ENCODE measurements at places on chromosomes 2 and 18.

- no peak for DNase-seq
Observed at GRCh38 chr2:26086155-26086637, 52.3 kb downstream of the RAB10 start.

DNA sequence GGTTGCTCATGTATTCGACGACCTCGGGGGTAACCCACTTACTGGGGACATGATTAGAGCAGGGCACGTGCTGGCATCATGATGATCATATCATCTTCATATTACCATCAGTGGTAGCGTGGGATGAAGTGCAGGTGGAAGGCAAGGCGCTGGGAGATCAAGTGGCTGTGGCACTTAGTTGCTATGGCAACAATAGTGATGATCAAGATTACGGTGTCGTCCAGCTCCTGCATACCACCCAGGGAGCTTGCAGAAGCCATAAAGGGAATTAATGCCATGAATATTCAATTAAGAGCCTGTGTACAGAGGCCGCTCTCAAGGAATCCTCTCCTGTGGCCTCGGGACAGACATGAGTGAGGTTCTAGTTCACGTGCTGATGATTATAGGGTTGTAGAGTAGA is 237.2 kb upstream of the COPS8 start:
- DNase-seq = no peak

GRCh38 chr2:218873359-218874194 is 7.1 kb upstream of the WNT10A start:
- DNase-seq = no peak

DNA sequence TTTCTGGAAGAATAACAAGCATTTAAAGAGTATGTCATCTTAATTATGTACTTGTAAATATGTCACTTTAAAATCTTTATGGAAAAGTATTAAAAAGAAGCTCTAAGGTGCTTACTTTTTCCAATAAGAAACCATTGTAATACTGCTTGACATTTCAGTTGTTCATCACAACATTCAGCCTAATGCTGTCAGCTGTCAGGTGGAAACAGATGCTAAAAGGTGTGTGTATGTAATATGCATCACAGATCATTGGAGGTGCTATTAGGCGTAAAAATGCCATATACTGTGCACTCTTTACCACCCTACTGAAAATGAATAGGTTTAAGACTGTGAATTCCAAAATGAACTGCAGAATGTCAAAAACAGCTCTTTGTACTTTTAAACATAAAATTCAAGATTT is 40.3 kb downstream of the METTL8 start:
- no peak for DNase-seq

- no peak for DNase-seq
Observed at GRCh38 chr18:12460874-12461273, 53.1 kb downstream of the PRELID3A start.

DNA sequence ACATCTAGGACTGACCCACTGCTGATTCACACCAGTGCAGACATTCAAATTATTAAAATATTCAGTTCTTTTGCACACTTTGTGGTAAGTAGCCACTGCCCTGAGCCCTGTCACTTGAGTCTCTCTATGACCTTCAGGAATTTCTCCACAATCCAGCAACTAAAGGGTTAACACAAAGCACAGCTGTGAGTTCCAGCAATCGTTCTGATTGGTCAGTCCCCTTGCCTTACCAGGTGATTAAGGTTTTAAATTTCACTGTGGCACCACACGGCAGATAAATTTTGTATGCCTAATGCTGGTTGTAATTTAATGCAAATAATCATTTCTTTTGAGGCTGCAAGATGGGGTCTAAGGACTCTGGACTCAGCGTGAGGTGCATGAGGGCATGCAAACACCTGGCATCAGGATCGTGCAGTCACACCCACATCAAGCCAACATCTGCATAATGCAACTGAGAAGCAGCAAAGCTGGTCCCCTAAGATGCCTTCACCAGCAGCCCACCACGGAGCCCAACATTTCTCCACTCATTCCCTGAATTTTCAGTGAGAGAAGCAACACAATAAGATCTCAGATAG is 36.6 kb downstream of the SLC14A1 start:
- DNase-seq = no peak

DNA sequence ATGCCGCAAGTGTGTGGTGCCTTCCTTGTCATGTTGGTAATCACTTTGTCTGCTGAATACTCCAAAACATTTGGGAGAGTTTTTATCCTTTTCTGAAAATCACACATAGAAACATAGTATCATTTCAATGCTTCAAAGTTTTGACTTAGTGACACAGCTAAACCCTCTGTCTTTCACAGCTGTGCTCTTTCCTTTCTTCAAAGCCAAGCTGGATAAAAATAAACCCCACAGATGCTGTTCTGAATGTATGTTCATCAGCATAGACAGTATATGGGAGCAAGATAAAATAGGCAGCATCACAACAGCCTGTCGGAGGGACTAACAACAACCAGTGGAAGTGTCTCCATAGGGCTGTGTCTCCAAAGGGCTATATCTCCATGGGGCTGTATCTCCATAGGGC is 331.3 kb upstream of the DCC start:
- DNase-seq = no peak

DNA sequence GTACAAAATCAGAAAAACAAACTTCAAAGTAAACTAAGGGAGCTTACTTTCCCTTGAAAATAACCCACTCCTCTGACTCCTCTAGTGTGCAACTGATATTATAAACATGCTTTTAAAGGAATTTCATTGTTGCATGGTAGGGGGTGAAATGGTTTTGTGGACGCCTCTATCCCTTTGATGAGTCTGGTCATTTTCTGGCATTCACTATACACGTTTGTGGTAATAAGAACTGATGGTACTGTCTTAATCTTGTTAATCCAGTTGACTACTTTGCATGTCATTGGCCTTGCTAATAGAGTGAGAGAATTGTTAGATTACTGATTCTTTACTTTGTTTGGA is 2.8 kb downstream of the INSIG2 start:
- DNase-seq = no peak

DNA sequence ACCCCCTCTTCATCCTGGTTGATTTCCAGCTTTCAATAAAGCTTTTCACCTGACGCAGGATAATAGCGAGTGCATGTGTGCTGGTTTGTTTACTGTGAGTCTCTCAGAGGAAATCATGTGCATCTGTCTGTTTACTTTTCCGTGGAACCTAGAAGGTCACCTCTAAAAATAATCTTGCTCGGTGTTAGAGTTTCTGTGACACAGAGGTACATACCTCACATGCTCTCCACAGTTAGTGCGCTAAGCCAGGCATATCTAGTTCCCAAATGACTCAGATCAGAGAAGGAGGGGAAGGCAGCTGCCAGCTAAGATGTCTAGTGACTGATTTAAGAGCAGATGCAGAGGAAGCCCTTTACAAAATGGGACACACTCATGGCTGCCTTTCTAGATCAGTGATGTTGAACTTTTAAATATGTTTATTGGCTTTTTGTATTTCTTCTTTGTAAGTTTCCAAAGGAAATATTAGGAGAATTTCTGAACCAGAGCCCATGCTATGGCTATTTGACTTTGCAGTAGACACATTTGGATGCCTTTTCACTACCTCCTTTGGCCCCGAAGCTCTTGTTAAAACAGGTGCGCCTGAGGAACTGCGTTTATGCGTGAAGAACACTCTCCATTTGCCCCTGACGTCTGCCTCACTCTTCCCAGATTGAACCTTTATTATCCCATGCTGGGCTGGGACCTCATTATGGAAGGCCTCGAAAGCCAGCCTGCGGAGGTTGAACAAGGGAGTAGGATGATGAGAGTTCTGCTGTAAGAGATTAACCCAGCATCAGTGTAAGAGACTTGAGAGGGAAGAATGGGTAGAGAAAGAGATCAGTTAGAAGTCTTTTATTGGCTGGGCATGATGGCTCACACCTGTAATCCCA is 145.6 kb downstream of the FAM161A start:
- no peak for DNase-seq

DNA sequence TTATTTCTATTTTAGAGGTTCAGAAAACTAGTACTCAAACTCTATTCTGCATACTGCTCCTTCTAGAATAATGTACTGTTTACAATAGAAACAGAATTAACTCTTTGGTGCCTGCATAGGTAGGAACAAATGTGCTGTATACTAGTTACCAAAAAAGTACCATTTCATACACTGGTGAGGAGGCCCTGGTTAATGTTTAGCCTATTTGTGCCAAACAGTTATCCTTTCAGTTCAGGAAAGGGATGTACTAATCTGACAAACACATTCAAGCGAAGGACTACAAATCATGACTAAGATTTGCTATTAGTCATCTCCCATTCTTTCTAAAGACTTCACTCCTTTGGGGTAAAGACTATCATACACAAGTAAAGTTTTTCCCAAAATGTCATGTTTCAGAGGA is 47.4 kb downstream of the EXOC6B start:
- DNase-seq = no peak

DNA sequence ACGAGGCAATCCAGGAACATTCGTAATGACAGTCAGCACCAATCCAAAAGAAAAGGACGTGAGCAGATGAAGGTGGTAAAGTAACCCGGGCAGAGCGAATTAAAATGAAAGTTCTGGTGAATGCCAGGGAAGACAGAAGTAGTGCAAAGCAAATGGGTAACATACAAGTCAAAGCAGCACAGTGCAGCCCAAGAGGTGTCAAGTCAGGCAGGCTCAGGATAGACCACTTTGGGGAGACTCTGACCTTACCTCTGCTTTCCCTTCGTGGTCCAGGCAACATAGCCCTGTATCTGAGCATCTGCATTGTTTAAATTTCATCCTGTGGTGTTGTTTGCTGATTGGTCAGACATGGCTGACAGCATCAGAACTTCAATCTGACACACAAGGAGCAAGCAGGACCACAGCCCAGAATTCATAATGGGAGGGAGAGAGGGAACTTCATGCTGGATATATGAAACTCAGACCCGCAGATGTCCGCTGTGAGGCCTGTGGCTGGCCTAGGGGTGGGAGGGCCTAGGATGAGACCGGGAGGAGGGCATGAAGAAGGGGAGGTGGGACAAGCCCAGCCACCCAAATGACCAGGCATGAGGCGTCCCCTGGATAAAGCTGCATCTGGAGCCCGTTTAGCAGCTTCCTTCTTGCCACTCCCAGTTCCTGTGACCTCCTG is 285.7 kb downstream of the TCF4 start:
- DNase-seq = no peak

DNA sequence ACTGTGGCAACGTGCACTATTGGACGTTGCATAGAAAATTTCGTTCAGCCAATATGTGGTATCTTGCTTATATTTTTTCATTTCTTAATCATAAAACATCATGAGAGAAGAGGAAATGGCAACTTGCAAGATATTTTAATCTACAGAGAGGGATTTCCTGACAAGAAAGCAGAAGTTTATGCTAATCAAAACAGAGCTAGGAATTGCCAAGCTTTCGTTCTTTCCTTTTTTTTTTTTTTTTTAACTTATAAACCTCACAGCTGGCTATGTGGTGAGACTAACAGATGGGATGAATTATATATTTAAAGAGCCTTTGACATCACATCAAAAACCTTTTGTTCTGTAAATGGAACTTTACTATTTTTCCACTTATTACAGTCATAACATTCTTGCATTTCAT is 1136.9 kb upstream of the TMEFF2 start:
- no peak for DNase-seq

- DNase-seq = no peak
Observed at GRCh38 chr2:141271346-141271745, 859.5 kb downstream of the LRP1B start.

DNA sequence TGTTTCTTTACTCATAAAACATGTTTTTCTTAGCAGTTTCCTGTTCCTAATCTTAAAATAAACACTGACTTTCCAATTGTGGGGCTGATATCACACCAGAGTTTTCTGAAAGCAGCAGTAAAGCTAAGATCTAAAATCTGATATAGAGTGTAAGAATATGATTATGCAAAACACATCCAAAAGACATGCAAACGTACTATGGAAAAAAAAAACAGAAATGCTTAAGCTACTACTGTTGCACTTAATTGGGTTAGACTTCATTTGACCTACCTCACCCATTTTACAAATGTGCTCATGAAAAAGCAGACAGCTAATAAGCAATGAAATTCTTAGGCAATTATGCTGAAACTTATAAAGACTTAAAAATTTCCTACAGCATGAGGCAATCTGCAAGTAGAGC is 10.5 kb downstream of the CYTIP start:
- DNase-seq = no peak

DNA sequence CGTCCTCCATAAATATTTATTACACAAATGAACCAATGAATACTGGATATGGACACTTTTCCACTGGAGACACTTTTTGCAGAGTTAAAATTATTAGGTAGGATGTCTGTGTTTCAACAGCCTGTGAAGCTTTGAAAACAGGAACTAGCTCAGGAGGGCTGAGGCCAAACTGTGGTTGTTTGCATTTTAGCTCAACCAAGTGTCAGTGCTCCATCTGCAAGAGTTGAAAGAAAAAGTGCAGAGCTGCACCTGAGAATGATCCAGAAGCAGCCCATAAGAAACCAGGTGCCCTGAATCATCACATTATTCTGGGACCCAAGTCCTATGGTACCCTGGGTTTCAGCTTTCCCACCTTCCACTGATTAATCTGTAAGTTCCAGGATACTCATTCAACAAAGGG is 180.4 kb downstream of the TRIB2 start:
- DNase-seq = no peak

GRCh38 chr18:77016936-77017335 is 115.6 kb downstream of the MBP start:
- DNase-seq = no peak

- DNase-seq = no peak
Observed at GRCh38 chr2:179524809-179525339, 260.2 kb upstream of the SESTD1 start.

DNA sequence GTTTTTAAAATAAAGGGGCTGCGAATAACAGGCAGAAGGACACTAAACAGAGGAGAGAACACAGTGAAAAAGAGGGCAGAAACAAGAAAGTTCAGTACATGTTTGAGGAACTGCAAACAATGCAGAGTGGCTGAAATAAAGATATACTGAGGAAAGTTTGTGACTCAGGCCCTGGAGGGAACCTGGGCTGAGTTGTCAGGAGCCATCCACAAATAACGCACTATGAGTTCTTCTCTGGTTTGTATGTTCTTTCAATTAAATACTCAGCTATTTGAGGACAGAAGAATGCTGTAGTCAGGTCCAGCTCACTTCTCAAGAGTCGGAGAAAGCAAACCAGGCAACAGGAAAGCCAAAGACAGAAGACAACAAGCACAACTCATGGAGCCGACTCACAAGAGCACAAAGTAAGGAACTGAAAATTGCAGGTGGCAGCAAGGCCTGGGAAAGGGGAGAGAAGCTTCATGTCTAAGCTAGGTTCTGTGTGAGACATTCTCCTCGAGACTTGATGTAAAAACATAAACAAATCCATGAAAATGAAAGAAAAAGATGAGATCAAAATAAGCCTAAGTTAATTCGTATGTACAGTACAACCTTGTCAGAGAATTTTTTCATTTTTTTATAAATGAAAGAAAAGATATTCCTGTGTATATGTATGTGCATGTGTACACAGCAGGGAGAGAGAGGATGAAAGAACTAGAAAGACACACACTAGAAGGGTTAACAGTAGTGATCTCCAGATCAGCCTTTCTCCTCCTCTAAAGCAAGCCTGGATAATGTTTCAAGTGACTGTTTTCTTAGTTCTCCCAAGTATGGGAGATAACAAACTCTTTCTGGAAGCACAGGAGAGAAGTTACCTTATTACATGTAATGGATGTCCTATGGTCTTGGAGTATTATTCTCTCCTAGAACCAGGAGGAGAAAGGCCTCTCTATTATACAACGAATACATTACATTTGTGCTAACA is 41.5 kb downstream of the CHN1 start:
- no peak for DNase-seq

All from activated CD4-positive, alpha-beta T cell treated with anti-CD3 and anti-CD28 coated beads, Interleukin-2, amount 50 U/mL, for 1 hour (primary cell).